G401 (cell line): ENCODE measurements at places on chromosomes 12 and 14. TPM values are rescaled to one million over a fixed set of nuclear protein-coding genes. Genes with fewer than 3 reads are reported as not detected.

The HOXC11 gene
- total RNA-seq = 2.1 and 2.3 TPM in 2 replicates

- no peak for DNase-seq
Observed at GRCh38 chr12:103780992-103781391, 60.0 kb downstream of the NT5DC3 start.

DNA sequence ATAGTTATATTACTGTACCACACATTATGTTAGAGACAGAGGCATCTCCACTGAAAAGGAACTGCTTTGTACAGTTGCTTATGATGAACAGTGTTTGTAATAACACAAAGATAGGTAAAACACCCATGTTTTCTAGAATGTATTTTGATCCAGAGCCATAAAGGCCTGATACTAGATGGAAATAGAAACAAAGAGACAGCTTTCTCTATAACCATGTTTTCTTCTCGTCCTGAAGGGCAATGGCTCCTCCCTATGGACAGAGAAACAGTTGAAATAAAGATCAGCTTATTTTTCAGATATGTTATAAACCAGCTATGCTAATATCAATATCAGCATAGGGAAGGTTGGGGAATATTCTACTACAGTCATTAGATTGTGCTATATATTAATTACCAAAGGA lies 109.2 kb downstream of the ATXN7L3B start:
- peak; percentile 4 for DNase-seq

DNA sequence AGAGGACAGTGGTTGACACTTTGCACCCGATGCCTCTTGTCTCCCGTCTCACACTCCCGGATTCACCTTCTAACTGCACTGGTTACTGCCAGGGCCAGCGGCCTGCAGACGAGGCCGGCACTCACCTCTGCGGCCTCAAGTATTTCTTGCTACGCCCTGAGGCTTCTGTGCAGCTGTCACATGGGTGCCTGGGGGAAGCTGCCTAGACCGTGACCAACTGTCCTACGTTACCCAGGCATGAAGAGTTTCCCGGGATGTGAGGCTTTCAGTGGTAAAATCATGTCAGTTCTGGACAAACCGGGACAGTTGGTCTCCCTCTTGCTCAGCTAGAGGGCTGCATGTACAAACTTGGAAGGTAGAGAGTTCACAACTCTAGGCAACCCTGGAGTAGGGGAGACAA lies 274.5 kb downstream of the GLT1D1 start:
- DNase-seq = no peak

GRCh38 chr12:48934312-48934706 lies 9.0 kb upstream of the FKBP11 start:
- no peak for DNase-seq

DNA sequence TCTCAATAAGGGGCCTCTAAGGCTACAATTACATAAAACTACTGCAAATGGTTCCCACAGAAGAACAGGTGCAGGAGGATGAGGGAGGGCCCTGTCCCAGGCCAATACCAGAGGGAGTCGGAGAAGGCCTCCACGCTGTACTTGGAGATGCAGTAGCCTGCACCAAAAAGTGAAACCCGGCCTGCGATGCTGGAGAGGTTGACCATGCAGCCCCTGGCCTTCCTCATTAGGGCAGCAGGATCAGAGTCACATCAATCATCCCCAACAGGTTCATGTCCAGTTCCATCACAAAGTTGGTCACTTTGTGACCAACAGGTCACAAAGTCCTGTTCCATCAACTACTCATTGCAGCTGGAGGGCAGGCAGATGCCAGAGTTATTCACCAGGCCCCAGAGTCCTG lies 23.0 kb downstream of the ZBTB39 start:
- DNase-seq = no peak

DNA sequence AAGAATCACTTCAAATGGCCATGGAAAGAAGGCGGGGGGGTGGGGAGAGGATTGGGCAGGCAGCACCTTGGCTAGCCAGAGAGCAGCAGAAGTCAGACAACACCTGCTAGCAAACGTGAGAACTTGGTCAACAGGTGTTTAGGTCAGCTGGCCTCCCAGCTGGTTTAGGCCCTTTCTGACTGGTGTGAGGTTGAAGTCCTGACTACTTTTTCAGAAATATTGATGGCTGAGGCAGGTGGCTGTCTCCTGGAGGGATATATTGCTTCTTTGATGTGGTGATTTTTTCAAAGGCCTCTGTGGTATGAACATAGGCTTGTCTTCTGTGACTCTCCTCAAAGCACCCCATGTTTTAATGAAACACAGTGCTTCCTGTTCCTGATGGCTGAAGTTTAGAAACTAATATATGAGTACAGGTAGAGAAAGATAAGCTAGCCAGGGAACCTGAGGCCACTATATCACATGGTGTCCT lies 238.2 kb upstream of the SSTR1 start:
- no peak for DNase-seq

- DNase-seq = peak; percentile 40
Observed at GRCh38 chr12:12724421-12725085, 7.4 kb downstream of the CDKN1B start.

The DIO2 gene
- total RNA-seq = not detected in 2 replicates

DNA sequence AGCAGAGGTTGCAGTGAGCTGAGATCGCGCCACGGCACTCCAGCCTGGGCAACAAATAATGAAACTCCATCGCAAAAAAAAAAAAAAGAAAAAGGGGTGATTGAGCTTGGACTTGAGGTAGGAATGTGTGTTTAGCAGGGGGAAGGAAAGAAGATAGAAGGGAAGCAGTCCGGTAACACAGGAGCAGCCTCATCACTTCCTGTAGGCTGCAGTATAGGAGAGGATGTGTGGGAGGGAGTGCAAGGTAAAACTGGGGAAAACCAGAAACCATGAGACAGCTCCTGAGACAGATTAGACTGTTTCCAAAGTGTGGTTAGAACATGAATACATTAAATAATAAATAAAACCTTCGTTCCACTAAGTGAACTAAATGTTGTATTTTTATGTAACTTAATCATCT lies 49.2 kb downstream of the FGD4 start:
- DNase-seq = no peak

DNA sequence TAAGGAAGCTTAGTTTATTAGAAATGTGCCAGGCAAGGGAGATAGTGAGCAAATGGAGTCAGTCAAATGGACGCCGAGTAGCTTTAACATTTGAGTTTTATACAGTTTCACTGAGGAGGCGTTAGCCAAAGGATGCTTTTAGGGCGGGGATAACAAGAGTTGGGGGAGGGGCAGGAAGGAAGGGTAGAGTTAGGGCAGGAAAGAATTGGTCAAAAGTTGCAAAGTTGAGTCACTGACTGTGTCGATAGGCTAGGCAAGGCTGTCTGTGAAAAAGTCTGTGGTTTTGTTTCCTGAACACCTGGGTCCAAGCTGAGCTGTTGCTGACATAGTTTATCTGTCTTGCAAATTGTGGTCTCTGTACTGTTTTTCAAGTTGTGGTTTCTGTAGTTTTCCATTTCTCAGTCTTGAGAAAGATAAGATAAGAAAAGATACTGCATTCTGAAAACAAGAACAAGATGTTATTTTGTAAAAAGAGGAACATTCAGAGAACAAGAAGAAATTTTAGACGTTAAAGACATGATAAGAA lies 62.6 kb upstream of the RESF1 start:
- DNase-seq = no peak

DNA sequence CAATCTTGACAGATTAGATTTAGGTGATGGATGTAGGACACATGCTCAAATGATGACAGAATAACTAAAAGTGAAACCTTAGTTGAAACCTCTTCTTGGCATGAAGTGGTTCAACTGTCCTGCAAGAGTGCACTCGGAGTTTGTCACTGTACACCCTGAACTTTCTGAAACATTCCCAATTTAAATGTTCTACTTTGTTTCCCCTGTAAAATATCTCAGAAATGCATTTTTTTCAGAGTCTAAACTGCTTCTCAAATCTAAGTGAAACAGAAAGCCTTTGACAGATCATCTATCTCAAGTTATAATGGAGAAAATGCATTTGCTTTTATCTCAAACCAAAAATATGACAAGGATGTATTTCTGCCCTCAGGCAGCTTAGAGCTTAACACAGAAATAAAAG lies 66.0 kb downstream of the BHLHE41 start:
- DNase-seq = no peak

The DNM1L gene
- total RNA-seq = 49.3 and 59.4 TPM in 2 replicates

- no peak for DNase-seq
Observed at GRCh38 chr12:26680727-26681455, 152.1 kb downstream of the ITPR2 start.

The CLEC12A gene
- total RNA-seq = not detected in 2 replicates

The PLEK2 gene
- 0.80 and 1.3 TPM in 2 replicates for total RNA-seq

The MYO1H gene
- total RNA-seq = not detected in 2 replicates

GRCh38 chr12:124604264-124604680 lies 36.9 kb upstream of the NCOR2 start:
- DNase-seq = no peak

DNA sequence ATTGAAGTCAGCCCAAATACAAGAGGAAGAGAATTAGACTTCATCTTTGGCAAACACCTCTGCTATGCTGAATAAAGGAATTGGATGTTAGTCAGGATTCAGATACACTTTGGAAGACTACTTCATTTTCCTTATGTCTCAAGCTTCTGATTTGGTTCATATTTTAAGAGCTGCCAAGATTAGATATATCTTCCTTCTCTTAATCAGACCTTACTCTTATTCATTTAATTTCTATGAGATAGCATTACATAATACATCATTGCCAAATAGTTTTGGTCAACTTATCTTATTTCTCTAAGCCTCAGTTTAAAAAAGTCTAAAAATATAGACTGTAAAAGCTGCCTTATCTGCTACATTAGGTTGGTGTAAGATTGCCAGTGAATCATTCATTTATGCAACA lies 330.6 kb upstream of the NAV3 start:
- no peak for DNase-seq
